ENCODE measurements at places on chromosomes 5 and 9.

DNA sequence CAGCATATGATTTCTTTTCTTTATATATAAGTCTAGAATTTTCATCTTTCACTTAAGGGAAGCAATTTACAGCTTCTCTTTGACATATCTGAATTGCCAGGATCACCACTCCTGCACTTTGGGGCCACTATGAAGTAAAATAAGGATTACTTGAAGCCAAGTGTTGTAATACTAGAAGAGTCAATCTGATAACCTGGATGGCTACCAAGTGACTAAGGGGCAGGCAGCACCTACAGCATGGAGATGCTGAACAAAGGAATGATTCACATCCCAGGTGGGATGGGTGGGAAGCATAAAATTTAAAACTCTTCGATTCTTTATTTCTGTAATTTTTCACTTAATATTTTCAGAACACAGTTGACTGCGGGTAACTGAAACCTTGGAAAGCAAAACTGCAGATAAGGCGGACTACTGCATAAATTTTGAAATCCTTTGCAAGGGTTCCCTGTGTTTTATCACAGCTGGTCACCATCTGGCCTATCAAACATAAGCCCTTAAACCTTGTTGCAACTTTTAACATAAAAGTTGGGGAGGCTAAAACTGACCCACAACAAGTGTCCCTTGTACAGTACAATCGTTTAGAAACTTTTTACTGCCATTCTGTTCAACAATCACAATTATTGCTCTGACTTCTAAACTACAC is 31.2 kb downstream of the NR3C1 start:
- no peak for DNase-seq

DNA sequence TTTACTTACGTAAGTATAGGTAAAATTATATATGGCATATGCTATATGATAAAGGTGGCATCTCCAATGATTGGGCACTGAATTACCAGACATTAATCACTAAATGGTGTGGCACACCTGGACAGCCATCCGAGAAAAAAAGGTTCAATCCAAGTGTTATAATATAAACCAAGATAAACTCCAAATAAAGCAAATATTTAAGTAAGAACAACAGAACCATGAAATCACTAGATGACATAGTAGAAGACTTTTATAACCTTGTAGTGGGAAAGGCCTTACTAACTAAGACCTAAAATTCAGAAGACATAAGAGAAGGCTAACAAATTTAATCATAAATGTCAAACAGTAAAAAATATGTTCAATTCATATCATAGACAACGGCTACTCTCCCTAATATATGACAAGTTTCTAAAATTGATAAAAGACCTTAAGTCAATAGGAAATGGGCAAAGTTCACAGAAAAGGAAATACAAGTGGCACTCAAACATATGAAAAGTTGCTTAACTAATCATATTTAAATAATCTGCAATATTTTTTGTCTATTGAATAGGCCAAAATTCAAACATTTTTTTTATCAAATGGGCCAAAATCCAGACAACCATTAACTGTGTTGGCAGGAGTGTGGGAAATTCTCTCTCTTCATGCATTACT is 55.1 kb downstream of the ELOVL7 start:
- no peak for DNase-seq

- DNase-seq: no peak
Observed at GRCh38 chr9:4967523-4967922, 17.5 kb upstream of the JAK2 start.

DNA sequence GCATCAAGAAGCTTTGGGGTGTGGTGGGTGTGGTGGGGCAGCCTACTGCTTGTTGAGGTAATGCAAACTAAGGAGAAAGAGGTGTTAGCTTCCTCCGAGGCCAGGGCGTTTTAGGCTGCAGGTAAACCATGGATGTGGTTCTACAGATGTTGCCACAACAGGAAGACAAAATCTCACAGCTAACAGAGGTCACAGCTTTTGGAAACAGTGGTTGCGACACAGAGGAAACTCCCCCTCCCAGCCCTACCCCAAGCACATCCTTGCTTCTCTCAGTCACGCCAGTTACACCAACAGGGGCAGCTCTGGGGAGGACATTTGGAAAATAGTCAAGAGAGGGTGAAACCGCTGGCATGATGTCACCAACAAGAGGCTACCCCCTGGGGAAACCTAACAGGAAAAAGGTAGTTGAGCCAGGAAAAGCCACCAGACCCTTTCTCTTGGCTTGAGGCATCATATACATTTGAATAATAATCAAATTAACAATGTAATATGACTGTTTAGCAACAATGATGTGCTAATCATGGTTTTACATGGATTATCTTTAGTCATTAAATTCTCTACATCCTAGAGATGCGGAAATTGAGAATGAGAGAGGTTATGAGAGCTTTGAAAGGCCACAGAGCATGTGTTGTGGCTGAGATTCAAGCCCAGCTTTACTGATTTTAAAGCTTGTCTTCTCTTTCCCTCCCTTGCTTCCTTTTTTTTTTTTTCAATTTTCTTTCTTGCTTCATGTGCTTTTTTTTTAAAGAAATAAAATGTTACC is 82.2 kb upstream of the IL12B start:
- peak; percentile 31 for DNase-seq

- no peak for DNase-seq
Observed at GRCh38 chr5:116947691-116948528, 373.3 kb upstream of the SEMA6A start.

- no peak for DNase-seq
Observed at GRCh38 chr9:73575101-73576060, 423.7 kb downstream of the ANXA1 start.

- DNase-seq: no peak
Observed at GRCh38 chr5:57082441-57083067, 91.3 kb upstream of the GPBP1 start.

DNA sequence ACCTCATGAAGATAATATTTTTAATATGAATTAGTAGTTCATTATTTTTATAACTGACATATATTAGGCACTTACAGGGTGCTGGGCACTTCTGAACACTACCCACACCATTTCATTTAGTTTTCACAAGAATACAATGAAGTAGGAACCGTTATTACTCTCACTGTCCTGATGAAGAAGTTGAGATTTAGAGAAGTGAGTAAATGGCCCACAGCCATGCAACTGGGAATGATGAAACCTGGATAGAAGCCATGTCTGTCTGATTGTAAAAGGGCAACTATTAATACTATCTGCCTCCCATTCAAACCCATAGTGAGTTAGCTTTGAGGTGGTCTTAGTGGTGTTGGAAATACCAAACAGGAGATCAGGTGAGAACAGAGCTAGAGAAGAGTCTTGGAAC is 29.6 kb upstream of the OTULINL start:
- no peak for DNase-seq

- DNase-seq: no peak
Observed at GRCh38 chr9:89482056-89482851, 15.7 kb downstream of the SEMA4D start.

DNA sequence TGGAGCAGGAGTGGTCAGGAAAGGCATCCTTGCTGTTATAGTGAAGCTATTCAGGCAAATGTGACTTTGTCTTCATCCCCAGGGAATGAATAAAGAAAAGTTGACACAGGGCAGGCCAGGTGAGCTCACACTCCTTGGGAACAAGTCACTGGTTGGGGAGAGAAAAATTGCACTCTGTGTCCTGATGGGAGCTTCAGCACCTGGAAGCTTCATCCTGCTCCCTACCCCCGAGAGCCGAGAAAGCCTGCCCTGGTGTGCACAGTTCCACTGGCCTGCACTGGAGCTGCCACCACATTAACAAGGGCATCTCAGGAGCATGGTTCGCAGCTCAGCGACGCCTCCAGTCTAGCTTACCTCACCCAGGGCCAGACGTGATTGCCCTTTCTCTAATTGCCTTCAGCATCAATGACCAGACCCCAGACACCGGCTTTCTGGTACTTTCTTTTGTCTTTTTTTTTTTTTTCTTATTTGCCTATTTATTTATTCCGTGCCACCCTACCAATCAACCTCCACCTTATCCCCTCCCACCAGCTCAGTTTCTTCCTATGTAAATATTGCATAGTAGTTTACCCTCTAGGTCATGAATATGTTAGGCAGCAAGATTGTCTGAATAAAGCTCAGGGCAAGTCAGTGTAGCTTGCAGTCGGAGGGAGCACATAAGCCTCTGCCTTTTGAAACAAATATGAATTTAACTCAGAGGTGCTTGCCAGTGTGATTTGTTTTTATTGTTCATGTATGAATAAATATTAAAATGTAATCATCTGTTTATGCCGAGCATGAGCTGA is 87.4 kb downstream of the DOCK2 start:
- no peak for DNase-seq

DNA sequence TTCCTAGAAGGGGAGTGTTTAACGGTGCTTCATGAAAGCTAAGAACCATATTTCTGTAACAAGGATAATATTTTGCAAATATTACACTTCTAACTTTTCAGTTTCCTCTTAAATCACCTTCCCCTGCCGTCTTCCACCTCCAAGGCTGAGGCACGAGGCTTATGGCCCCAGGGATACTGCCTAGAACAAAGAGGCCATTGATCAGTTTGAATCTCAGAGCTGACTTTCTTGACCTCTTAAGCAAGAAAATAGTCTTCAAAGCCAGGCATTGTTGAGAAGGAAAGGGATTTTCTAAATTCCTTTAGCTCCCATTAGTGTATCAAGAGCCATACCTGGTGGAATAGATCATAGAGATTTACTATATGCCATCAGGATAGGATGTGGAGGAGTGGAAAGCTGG is 566.2 kb downstream of the BNC2 start:
- DNase-seq: no peak

GRCh38 chr5:317086-317811 is 4.3 kb upstream of the AHRR start:
- no peak for DNase-seq

GRCh38 chr9:69940674-69941073 is 103.0 kb upstream of the MAMDC2 start:
- no peak for DNase-seq

GRCh38 chr9:129412814-129413536 is 207.9 kb downstream of the C9orf50 start:
- DNase-seq: no peak

DNA sequence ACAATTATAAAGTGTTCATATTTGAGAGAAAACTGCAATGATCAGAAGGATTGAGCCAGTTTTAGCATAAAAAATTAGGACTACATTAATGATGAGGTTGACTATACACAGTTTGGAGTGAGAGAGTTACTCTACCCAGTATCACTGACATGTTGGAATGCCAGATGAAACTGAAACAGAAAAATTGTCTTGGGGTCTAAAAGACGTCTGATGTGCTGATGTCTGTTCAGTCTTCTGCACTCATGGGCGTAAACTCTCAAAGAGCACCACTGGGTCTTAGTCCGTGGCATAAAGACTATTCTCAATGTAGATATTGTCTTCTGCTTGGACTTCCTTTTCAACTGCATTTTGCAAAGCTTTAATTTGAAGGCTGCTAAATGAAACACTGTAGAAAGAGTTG is 29.5 kb downstream of the HAVCR1 start:
- no peak for DNase-seq

DNA sequence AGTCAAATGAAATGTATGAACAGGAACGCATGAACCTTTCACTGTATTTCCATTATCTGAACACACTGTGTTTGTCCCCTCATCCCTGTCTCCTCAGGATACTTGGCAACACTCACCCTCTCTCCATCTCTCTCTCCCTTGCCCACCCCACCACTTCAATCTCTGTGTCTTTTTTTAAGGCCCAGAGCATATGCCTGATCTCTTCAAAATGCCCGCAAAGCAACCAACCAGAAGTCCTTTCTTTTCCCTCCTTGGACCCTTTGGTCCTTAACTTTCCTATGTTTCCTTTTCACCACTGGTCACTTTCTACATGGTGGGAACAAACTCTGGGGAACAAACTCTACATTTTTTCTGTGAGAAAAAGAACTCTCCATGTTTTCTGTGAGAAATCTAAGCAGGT is 3.2 kb upstream of the IRF1 start:
- DNase-seq: no peak

DNA sequence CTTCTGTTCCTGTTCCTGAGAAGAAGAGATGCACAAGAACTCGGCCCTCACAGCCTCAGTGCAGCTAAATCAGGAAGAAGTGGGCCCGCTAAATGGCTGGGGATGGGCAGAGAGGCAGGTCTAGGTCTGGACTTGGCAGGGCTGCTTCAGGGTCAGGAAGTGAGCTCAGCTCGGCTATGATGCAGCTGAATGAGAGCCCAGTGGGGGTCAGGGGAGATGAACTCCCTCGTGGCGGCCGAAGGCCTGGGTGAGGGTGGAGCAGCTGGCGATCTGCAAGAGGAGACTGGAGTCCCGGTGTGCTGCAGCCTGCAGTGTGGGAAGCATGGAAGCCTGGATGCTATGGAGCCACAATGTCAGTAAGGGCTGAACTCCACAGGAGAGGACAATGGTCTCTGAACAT is 466.2 kb downstream of the SPOCK1 start:
- no peak for DNase-seq

GRCh38 chr5:170147051-170147752 is 41.5 kb downstream of the FOXI1 start:
- DNase-seq: no peak

- DNase-seq: no peak
Observed at GRCh38 chr5:1804001-1804690, 2.9 kb downstream of the NDUFS6 start.

DNA sequence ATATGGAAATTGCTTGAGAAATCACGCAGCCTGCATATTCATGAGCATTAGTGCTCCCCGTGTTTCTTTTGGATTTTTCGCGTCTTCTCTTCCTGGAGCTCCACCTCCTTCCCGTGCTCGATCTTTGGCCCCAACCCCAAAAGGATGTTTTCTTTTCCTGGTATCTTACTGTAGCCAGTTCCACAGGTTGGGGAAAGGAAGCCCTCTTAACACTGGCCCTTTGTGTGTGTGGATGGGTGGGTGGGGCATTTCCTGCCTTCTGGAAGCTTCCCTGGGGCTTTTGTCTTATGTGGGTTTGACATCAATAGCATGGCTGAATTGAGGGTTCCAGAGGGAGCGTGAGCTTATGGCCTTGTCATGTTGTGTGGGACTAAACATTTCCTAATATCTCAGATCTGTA is 21.9 kb downstream of the STXBP1 start:
- DNase-seq: no peak

All from stimulated activated CD8-positive, alpha-beta memory T cell treated with anti-CD3 and anti-CD28 coated beads, Interleukin-15, amount 100 ng/mL, for 4 hours (primary cell).